Gastroesophageal sphincter (tissue), 4 donors: ENCODE measurements at places on chromosomes 11 and 22. TPM values are rescaled to one million over a fixed set of nuclear protein-coding genes. Genes with fewer than 3 reads are reported as not detected.
A peak's percentile ranks its signal among the peaks of the same experiment; 100 is the strongest.

DNA sequence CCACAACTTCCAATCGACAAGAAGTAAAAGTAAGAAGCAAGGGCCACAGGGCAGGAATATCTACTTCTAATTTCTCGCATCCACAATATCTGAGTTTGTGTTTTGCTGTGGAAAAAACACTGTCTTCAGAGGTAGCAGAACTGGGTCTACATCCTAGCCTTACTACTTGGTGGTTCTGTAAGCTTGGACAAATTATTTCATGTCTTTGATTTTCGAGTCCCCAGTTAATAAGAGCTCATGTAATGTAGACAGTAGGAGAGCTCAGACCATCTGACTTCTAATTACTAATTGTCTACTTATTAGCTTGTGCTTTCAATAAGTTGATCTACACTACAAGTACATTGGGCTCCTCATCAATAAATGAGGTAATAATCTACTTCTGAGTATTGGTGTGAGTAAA, 13.3 kb upstream of the HBE1 start:
- no peak for ATAC-seq

GRCh38 chr11:86755146-86755545, 45.2 kb upstream of the PRSS23 start:
- no peak for ATAC-seq

DNA sequence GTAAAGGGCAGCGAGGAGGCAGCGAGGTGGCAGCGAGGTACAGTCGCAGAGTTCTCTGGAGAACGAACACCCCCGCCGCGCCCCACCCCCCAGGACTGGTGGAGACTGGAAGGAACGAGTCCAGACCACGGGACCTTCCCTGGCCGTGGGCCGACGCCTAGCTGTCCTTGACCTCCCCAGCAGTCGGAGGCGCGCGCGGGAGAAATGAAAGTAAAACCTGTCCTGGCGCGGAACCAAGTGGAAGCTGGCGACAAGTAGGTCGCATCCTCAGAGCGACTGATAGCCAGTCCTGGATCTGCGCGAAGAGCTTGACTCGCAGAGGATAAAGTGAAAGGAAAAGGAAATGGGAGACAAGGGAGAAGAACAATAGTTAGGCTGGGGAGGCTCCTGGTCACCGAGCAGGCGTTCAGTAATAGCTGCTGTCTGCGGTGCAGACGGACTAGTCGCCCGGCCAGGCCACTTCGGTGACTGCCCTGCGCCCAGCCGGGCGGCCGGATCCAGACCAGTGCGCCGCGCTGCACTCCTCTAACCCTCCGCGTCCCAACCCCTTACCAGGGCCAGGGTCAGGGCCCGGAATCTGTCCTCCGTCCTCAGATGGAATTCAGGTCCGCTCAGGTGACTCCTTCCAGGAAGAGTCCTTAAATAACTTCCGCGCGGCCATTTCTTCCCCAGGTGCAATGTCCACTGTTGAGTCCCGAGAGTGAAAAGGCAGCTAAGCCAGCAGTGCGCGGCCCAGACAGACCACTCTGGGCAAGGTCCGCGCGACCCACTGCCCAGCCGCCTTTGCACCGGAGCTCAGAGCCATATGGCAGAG, 1.9 kb upstream of the ADM start:
- ATAC-seq: peak; percentile 50

DNA sequence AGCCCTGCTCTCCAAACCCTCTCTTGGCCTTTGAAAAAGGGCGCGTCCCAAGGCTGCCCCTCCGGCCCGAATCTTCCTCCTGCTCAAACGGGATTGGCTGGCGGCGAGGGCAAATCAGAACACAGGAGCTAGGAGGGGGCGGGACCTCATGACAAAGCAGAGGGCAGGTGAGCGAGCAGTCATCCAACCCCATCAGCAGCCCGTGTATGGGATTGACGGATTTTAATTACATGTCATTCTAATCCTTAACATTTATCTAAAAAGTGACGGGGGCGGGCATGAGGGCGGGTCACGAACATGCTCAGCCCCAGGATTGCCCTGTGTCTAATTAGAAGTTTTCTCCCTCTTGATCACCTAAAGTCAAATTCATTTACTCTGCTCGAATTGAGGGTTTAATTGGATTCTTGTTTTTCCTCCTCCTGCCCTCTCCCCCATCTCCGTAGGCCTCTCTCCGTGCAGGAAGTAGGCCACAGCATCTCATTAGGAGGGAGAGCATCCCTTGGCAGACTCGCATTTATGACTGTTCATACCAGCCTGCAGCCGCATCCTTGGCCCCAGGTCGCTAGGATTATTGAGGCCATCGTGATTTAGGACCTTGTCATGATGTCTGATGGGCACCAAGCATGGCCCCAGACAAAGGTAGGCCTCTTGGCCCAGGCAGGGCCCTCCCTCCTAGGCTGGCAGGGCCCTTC, 147.1 kb downstream of the CHST1 start:
- no peak for ATAC-seq

GRCh38 chr22:48103126-48103875, 1340.9 kb downstream of the TBC1D22A start:
- ATAC-seq: no peak

GRCh38 chr11:28318871-28319270, 210.7 kb downstream of the METTL15 start:
- ATAC-seq: no peak

- ATAC-seq: no peak
These were observed 16.3 kb upstream of the WNT7B start for GRCh38 chr22:45993143-45993692.

The SPECC1L gene
- 62.3 TPM for total RNA-seq

DNA sequence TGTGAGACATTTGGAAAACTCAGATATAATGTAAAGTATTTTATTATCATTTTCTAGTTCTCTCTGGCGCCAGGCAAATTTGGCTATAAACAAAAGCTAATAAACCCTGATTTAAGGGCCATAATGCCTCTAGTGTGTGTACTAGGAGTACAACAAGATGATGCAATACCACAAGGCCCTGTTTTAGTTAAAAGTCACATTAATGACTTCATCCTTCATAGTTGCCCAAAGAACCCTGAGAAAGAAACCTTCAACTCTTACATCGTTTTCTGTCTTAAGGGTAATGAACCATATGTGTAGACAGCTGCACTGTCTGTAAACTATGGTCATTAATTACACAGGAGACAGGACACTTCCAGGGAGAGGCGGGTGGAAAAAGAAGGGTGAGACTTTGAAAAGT, 538.4 kb downstream of the FAM181B start:
- no peak for ATAC-seq

DNA sequence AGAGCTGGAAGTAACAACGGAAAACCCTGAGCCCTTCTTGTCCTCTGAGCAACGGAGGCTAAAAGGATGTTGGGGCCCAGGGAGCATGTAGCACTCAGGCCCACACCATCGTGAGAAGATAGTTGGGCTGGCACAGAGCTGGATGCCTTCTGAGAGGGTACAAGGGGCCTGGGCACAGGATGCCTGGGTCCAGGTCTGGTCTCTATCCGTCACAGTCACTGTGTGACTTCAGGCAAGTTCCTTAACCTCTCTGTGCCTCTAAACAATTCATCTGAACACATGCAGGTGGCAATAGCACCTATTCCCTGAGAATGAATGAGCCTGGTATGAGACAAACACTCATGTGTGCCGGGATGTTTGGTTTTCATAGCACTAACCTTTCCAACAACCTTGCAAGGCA, 29.2 kb downstream of the MB start:
- no peak for ATAC-seq

GRCh38 chr22:17536269-17536668, 27.0 kb upstream of the SLC25A18 start:
- peak; percentile 48 for ATAC-seq

DNA sequence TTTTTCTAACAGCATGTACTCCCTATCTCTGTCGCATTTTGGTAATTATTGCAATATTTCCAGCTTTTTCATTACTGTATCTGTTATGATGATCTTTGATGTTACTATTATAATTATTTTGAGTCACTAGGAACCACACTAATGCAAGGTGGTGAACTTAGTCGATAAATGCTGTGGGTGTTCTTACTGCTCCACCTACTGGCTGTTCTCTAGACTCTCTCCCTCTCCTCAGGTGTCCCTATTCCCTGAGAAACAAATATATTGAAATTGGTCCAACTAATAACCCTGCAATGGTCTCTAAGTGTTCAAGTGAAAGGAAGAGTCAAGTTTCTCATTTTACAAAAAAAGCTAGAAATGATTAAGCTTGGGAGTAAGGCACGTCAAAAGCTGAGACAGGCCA, 10.5 kb downstream of the ARL14EP start:
- ATAC-seq: no peak

- ATAC-seq: no peak
These were observed 22.2 kb downstream of the CASP5 start for GRCh38 chr11:105000797-105001196.

The OR52I2 gene
- total RNA-seq: not detected

- no peak for ATAC-seq
These were observed 32.3 kb downstream of the LINC01488 start for GRCh38 chr11:69513663-69514224.

- no peak for ATAC-seq
These were observed 21.2 kb downstream of the A4GALT start for GRCh38 chr22:42699281-42699975.

DNA sequence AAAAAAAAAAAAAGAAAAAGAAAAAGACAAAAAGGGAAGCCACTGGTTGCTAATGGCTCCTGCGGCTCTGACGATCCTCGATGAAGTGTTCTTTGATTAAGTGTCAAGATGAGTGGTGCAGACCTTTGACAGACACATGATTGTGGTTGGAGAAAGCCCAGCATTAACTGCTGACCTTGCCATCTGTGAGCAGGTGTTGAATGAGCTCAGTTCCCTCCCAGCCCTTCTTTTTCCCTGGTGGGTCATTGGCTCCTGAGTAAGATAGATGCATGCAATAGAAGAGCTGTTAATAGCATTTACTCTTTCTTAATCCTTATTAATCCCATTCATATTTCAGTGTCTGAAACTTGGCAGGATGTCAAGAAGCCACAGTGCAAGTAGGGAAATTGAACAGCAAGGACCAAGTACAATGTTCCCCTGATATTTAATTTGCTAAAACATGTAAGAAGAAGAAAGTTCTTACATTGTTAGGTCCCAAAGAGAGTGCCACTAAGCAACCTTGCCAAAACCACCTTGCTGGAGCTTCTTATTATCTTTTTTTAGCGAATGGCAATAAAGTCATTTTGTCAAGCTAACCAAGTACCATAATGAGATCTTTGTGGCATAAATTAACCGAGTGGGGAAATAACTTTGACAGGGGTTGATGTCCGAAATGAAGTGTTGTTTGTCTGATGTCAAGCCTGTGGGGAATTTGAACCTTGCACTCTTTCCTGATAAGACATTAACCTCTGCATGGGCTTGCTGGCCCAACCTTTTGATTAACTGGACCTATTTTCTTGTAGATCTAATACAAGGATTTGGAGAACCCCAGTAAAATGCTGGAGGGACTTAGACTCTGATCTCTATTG, 113.7 kb downstream of the PTPRJ start:
- no peak for ATAC-seq

GRCh38 chr22:43150731-43151206, 590 bp upstream of the TSPO start:
- ATAC-seq: no peak

- ATAC-seq: no peak
These were observed 57.0 kb downstream of the CERK start for GRCh38 chr22:46681010-46681409.

GRCh38 chr11:88418508-88418907, 81.0 kb upstream of the CTSC start:
- no peak for ATAC-seq

DNA sequence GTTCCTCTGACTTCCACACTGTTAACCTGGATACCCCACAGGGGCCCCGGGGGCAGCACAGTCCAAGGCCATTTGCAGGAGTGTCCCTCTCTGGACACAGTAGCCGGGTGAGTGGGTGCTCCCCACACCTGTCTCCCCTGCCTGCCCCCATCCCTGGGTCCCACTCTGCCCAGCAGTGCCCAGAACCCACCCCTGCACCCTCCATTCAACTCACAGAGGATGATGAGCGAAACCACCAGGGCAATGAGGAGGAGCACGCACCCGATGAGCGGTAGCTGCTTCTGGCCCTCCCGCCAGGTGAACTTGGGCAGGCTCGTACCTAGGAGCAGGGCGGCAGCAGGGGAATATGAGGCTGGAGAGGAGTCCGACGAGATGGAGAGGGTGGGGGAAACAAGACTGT, 12.2 kb downstream of the TMPRSS13 start:
- no peak for ATAC-seq

GRCh38 chr11:31366795-31367194, 2.7 kb downstream of the DCDC1 start:
- no peak for ATAC-seq

The HEPHL1 gene
- total RNA-seq: not detected

DNA sequence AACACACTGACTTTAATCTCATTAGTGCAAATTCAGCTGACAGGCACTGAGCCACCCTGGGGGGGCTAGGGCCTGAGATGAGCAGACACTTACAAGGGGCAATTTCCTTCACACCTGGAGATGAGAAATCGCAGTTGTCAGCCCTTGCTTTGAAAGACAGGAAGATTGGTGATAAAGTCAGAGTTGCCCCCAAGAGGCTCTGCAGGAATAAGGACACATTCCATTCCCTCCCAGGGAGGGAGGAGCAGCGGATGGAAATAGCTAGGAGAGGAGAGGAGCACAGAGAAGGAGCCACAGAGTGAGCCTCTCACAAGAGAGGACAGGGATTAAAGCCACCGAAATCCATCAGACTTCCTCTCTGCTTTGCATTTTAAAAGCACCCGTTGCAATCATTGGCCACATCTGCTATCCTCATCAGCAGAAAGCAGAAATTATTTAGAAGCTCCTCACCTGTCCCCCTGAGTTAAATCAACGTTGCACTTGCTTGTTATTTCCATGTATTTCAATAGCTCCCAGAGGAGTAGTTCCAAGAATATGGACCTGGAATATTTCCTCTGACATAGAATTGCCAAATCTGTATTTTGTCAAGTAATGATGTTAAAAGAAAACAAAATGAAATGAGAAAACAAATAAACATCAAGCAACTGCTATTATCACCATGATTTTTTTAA, 213.7 kb downstream of the BARX2 start:
- no peak for ATAC-seq

DNA sequence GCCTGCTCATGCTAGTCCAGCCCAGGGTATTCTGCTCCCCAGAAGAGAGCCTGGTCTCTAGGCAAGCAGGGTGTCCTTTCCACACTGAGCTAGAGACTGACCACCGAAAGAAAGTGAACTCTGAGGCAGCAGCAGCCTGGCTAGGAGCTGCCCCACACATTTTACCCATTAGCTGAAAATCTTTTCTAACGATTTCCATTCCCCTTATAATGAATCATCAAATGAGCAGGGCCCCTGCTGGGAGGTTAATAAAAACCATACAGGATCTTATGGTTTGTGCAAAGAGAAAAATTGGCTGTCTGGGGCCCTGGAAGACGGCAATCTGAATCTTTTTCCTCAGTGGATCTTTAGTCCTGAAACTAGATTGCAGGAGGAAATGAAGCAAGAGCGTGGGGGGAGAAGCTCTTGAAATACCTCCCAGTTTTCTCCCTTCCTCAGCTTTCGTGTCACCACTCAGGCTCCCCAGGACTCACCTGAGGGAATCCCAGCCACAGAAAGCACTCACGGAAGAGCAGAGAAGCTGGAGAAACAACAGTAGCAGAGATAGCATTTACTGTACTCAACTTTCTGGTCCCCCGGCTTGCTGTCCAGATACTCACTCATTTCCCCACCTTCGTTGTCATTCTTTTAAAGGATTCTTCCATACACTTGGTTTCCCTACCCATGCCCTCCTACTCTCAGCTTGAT, 74.7 kb upstream of the CD44 start:
- no peak for ATAC-seq
